ENCODE measurements at places on chromosomes 5 and 9. TPM values are rescaled to one million over a fixed set of nuclear protein-coding genes. Genes with fewer than 3 reads are reported as not detected.
A peak's percentile ranks its signal among the peaks of the same experiment; 100 is the strongest.

The DDX4 gene
- total RNA-seq, result not detected

The UBE2QL1 gene
- total RNA-seq, result 1.5 TPM

The HSD17B3 gene
- total RNA-seq, result 0.38 TPM

The LHX3 gene
- total RNA-seq, result not detected

The OTP gene
- total RNA-seq, result not detected

The SLCO6A1 gene
- total RNA-seq, result not detected

DNA sequence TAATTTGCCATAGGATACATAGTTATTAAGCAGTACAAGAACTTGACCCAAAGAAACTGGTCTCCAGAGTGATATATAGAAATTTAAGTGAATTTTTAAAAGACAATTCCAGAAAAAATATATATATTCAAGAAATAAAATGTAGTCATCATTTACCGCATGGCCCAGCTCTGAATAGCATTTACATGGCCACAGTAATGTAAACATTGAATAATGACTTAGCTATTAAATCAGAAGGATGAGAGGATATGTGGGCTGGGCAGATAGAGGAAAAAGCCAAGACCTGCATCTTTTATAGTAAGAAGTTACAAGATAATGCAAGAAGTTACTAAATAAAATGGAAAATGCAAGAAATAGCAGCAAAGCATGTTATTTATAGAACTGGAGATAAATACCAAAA, 405.2 kb upstream of the WWC1 start:
- DNase-seq, result no peak
- H3K27me3 ChIP-seq, result no peaks in the 10 kb centered on the region

GRCh38 chr5:116531635-116532034, 43.0 kb downstream of the SEMA6A start:
- DNase-seq, result no peak
- H3K4me1 ChIP-seq, result no peaks in the 10 kb centered on the region
- no peak overlapping the region for H3K4me3 ChIP-seq
- H3K27ac ChIP-seq, result no peak overlapping the region
- H3K36me3 ChIP-seq, result no peaks in the 10 kb centered on the region

DNA sequence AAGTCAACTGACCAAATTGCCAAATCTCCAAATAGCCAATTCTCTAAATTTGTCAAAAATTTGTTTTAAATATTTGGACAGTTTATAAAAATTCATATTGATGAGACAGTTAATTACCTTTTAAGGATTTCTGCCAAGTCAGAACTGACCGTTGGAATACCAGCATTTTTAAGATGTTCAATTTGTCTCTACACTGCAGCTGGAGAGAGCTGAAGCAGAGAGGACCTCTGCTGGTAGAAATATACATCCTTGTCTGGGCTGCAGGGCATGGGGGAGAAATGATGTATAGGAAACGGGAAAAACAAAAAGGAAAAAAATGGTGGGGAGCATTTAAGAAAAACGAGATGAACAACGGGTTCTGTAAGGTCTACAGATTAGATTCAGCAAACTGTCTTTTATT, 16.8 kb downstream of the NR6A1 start:
- no peaks in the 10 kb centered on the region for H3K27me3 ChIP-seq
- H3K36me3 ChIP-seq, result no peaks in the 10 kb centered on the region
- DNase-seq, result no peak
- no peaks in the 10 kb centered on the region for H3K4me1 ChIP-seq
- H3K27ac ChIP-seq, result no peak overlapping the region
- H3K4me3 ChIP-seq, result no peak overlapping the region

DNA sequence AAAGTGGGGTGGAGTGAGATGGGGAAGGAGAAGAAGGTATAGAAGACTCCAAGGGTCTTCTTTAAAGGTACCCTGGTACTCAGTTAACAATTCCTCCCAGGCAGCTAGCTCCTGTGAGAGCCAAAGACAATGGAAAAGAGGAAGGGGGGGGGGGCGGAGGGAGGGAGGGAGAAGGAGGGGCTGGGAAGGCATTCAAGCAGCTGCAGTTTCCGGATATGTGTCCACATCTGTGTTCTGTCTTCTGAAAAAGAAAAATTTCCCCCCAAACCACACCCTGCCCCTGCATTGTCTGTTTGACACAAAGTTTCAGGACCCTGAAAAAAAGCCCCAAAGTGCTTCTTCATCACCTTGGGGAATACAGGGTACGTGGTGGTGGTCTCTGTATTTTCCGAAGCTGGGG, 11.1 kb downstream of the SPRY4 start:
- no peak overlapping the region for H3K4me3 ChIP-seq
- no peak overlapping the region for H3K27ac ChIP-seq
- H3K36me3 ChIP-seq, result peaks cover 24% of the 10 kb centered on the region
- no peaks in the 10 kb centered on the region for H3K27me3 ChIP-seq
- H3K4me1 ChIP-seq, result peaks cover 12% of the 10 kb centered on the region
- DNase-seq, result no peak

GRCh38 chr5:4197151-4197550, 601.5 kb downstream of the IRX1 start:
- no peaks in the 10 kb centered on the region for H3K4me1 ChIP-seq
- H3K36me3 ChIP-seq, result no peaks in the 10 kb centered on the region
- no peak overlapping the region for H3K27ac ChIP-seq
- no peak for DNase-seq
- no peak overlapping the region for H3K4me3 ChIP-seq

GRCh38 chr9:27423915-27424710, 100.0 kb upstream of the IFNK start:
- H3K27ac ChIP-seq, result peak overlapping the region; percentile 12
- no peaks in the 10 kb centered on the region for H3K27me3 ChIP-seq
- H3K36me3 ChIP-seq, result no peaks in the 10 kb centered on the region
- H3K4me1 ChIP-seq, result peaks cover 75% of the 10 kb centered on the region
- no peak for DNase-seq

DNA sequence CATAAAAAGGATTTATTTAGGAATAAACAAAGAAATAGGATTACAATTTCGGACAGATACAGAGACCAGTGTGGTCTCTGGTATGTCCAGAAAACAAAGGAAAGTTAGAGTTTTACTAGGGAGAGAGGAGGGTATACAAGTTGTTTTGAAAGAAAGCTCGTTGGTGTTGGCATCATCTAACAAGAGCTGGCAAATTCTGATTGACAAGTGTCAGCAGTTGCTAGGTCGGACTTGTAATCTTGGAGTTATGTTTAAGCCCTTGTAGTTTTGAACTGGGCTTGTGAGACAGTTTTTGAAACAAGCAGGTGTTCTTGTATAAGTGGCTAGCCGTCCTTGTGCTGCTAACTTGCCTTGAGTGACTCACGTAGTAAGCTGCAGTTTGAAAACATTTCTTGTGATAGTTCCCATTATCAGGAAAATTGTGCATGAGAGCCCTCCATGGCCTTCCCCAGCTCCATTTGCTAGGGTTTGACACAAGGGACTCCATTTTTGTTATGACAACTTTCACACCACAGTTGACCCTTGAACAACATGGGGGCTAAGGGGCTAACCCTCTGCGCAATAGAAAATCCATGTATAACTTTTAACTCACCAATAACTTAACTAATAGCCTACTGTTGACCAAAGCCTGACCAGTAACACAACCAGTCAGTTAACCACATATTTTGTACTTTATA, 48.1 kb downstream of the ZNF622 start:
- DNase-seq, result no peak
- H3K27ac ChIP-seq, result no peak overlapping the region
- H3K4me1 ChIP-seq, result no peaks in the 10 kb centered on the region
- no peaks in the 10 kb centered on the region for H3K27me3 ChIP-seq
- H3K36me3 ChIP-seq, result no peaks in the 10 kb centered on the region
- H3K4me3 ChIP-seq, result no peak overlapping the region

Measured in esophagus squamous epithelium (tissue), 5 donors.